ENCODE measurements at places on chromosomes 11 and 22.

- DNase-seq, result no peak
Measured at GRCh38 chr11:10498426-10499250, 42.3 kb downstream of the RNF141 start.

- no peak for DNase-seq
Measured at GRCh38 chr22:39214006-39214382, 30.8 kb downstream of the PDGFB start.

DNA sequence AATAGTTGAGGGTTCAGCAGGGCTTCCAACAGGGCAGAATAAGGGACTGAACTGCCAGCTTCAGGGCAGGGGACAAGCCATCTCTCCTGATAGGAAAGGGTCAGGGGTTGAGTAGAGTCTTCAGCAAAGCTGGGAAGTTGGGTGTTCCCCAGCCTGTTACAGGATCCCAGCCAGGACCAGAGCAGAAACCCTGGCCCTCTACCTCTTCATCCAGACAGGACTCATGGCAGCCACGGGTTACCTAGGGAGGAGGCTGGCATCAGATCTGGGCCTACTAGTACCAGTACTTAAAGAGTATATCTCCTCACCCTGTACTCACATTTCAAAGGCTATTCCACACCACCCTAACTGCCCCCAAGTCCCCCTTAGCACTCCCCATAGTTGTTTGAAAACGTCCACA is 2.4 kb upstream of the TAF10 start:
- DNase-seq, result no peak

GRCh38 chr11:97290464-97291041 is 900.7 kb downstream of the JRKL start:
- DNase-seq, result no peak

DNA sequence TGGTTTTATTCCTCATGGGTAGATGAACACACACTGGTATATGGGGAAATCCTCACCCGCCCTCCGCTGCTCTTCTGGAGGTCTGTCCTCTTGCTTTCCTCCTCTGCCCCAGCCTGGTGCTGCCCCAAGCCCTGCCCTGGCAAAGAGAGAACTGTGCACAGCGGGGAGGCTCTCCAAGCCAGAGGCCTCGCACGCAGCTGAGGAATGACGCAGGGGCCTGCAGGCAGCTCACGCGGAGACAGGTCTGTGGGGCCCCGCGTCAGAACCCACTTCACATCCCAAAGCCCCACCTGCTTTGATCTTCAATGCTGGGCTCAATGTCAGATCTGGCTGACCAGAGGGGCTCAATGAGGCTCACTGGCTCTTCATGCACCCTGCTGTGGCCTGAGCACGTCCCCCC is 10.0 kb downstream of the GATD1 start:
- no peak for DNase-seq

DNA sequence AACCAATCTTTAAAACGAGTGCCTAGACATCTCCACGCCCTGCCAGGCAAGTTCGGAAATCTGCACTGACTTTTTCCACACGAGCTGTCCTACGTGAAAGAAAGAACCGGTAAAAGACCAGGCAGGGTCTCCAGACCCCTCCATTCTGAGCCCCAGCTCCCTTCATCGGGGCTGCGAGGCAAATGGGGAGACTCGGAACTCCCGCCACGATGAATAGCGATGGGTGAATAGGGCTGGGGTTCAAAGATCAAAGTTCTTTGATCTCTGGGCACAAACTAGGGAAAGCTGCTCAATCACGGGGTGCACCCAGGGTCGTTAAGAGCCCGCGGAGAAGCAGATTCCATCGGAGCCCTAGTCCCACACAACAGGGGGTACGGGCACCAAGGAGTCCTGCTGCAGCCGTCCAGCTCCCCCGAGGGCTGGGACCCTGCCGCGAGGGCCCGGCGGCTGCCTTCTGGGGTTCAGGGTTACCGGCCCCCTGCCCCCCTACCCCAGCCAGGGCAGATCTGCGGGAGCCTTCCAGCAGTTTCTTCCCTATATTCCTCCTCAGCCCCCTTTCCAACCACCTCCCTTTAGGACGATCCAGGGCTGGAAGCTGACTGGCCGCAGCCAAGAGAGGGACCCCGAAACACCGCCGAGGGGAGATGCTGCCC is 1.1 kb downstream of the LRP4 start:
- no peak for DNase-seq

GRCh38 chr11:12840871-12841660 is 166.8 kb downstream of the TEAD1 start:
- DNase-seq, result no peak

GRCh38 chr11:77324508-77324907 is 23.0 kb upstream of the GDPD4 start:
- DNase-seq, result no peak

DNA sequence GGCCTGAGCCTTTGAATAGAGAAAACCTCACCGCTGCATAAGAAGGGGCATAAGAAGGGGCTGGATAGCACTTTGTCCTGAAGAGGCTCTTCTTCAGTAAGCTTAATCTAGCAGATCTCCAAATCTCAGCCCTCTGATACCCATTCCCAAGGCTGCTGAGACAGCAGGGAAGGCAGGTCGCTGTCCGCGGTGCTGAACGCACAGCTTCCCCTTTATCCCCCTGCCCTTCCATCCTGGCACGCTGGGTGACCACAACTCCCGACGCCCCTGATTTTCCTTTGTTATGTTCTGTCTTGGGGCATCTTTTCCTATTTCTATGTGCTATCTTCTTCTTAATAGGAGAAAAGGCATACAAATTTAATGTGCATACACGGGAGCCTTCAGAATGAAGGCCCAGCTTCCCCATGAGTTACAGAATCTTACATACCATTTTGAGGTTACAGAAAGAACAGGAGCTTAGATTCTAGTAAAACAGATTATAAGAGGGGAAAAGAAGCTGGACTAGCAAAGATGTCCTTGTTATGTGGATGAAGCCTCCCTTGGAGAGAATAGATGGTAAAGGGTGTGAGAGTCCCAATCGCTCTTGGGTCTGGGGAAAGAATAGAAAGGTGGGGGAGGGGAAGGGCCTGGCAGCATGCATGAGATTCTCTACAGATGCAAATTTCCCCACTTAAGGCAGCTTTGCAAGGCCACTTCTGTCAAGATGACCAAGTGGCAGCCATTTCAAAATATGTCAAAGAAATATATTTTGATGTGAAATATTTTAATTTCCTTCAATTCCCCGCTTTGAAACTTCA is 5.7 kb upstream of the SULT4A1 start:
- DNase-seq, result peak; percentile 2

GRCh38 chr11:95702526-95702925 is 87.1 kb downstream of the FAM76B start:
- DNase-seq, result no peak

DNA sequence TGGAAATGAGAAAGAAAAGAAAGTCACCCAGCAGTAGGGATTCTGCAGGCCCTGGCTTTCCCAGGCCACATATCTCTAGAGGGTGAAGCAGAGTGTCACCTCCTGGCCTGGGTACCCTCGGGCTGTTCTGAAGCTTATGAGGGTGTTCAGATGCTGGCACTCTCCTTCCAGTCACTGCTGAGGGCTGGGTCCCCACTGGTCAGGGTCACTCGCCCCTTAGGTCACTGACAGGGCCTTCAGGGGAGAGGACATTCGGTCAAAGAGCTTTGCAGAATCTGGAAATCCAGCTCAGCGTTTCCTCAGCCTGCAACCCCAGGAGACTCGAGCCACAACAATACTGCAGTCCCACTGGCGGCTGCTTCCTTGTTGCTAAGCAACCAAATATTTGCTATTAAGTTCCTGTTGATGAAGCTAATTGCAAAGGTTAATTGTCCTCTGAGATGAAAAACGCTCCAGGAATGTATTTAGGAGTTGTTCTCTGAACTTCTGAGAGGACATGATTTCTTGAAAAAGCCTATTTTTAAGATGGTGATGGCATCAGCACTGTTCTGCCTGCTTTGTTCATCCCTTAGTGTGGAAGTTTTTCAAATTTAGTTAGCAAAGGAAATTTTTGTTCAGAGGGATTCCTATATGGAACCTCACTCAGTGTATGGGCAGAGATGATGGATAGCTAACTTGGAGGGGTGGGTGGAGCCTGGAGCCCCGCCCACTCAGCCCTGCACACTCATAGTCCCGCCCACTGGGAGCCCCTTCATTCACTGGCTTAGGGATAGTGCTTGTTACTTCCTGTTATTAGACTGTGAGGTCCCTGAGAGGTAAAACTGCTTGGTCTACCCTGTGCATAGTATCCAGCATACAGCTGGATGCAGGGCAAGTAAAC is 109.2 kb downstream of the CSNK2A3 start:
- DNase-seq, result no peak

- no peak for DNase-seq
Measured at GRCh38 chr22:27825174-27825573, 23.6 kb upstream of the MN1 start.

- no peak for DNase-seq
Measured at GRCh38 chr22:37982938-37983859, 1.2 kb downstream of the SOX10 start.

GRCh38 chr11:73783483-73784020 is 4.1 kb upstream of the MRPL48 start:
- DNase-seq, result no peak

- DNase-seq, result no peak
Measured at GRCh38 chr11:10927538-10927937, 69.7 kb upstream of the ZBED5 start.

DNA sequence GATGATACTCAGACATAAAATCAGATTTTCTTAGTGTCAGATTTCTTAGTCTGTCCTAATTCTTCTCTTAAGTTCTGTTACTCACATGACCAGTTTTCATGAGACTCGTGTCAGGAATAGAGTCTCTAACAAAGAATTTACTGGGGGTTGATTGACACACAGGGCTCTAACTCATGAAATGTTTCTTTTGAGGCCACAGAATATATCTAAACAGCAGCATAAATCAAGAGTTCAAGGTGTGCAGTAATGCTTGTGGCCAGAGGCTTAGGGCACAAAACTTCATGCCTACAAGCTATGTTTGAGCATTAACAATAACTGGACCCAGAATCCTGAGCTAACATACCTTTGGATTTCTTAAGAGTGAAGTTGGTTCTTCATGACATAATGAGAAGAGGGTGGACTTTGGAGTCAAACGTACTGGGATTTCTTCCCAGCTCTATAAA is 237.2 kb downstream of the DDX10 start:
- no peak for DNase-seq

GRCh38 chr11:112822478-112823274 is 138.5 kb upstream of the NCAM1 start:
- no peak for DNase-seq

- DNase-seq, result no peak
Measured at GRCh38 chr11:66225066-66225465, 43.4 kb upstream of the RAB1B start.

All from AML-193 (cell line).